Stimulated activated CD4-positive, alpha-beta T cell treated with anti-CD3 and anti-CD28 coated beads, Interleukin-2, amount 100 ng/mL, for 24 hours (primary cell): ENCODE measurements at places on chromosomes 11 and 22.

DNA sequence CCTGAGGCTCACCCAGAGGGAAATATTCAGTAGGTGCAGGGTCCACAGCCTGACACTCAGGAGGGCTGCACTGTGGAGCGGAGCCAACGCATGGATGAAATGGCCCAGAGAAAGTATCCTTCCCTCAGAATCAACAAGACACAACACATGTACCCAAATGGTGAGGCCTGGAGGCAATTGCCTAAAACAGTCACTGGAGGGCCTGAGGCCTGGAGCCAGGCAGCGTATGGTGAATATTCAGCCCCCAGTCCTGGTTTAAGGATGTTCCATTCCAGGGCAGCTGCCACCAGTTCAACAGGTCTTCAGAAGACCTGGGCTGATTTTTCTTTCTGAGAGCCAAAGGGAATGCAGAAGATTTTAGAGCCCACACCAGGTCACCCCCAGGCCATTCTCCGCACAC, 264.8 kb downstream of the INSC start:
- no peak for DNase-seq

GRCh38 chr11:102868339-102868738, 6.4 kb downstream of the MMP12 start:
- no peak for DNase-seq

DNA sequence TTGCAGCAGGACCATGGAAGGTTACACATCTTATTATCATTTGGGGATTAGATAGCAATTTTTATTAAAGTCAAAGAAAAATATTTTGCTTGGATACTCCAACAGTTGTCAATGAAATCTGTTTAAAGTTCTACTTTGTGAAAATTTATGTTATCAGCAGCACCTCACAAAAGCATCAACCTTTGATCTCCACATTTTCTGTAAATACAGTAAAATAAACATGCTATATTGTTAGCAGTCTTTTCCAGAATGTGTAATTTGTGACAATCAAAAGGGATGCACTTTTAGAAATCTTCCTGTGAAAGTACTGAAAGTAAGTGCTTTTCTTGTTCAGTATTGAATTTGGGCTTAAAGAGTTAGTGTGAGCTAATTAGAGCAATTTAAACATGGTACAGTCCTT, 4.1 kb downstream of the SLC22A25 start:
- DNase-seq, result no peak

DNA sequence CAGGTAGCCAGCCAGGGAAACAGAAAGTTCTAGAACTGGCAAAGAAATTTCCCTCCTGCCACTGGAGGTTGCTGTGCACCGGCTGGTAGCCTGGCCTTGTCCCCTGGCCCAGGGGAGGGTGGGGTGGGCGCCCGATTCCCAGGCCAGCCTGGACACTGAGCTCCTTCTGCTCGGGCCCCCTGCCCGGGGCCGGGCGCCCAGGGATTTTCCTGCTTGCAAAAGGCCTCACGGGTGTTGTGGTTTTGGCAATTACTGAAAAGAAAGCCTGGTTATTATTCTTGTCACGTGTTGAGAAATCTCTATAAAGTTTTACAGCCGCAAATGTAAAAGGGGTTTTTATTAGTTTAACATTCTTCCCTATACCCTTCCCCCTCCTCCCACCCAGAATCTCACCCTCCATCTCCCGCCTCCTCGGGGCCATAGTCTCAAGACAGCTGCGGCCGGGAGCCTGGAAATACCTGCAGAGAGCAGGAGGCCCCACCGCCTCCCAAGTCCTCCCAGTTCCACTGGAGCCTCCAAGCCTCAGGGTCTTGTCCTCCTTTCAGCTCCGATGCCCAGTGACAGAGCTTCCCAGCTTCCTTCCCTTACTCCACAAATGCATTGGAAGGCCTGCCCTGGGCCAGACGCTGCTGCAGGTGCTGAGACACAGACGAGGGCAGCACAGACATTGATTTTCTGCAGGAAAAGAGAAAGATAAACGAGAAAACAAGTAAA, 1515.6 kb downstream of the TBC1D22A start:
- DNase-seq, result no peak

GRCh38 chr22:36768141-36768540, 7.8 kb downstream of the IFT27 start:
- no peak for DNase-seq

- DNase-seq, result no peak
These were observed 157.7 kb downstream of the TTC17 start for GRCh38 chr11:43516316-43516850.

GRCh38 chr11:72443016-72443415, 8.7 kb upstream of the CLPB start:
- DNase-seq, result no peak

GRCh38 chr11:100624346-100624745, 62.7 kb upstream of the ARHGAP42 start:
- DNase-seq, result no peak

DNA sequence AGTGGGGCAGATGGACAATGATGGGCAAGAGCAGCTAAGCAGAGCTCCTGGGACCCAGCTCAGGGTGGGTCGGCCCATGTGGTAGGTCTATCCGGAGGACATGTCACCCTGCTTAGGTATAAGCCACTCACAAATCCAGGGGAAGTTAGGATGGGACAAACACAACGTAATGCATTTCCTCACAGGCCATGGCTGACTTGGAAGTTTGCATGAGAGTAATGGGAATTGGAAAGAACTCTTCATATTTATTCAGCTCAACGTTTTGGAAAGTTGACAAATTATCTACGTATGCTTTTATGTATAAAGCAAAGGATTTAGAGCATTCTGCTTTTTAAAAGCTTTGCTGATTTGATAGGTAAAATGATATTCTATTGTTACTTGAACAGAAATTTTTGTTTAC, 74.9 kb downstream of the SMCO4 start:
- DNase-seq, result no peak
